Stimulated activated CD4-positive, alpha-beta T cell treated with anti-CD3 and anti-CD28 coated beads, Interleukin-1b, Interleukin-23, amount 100 ng/mL, for 1 hour (primary cell): ENCODE measurements at places on chromosomes 5 and 9.

DNA sequence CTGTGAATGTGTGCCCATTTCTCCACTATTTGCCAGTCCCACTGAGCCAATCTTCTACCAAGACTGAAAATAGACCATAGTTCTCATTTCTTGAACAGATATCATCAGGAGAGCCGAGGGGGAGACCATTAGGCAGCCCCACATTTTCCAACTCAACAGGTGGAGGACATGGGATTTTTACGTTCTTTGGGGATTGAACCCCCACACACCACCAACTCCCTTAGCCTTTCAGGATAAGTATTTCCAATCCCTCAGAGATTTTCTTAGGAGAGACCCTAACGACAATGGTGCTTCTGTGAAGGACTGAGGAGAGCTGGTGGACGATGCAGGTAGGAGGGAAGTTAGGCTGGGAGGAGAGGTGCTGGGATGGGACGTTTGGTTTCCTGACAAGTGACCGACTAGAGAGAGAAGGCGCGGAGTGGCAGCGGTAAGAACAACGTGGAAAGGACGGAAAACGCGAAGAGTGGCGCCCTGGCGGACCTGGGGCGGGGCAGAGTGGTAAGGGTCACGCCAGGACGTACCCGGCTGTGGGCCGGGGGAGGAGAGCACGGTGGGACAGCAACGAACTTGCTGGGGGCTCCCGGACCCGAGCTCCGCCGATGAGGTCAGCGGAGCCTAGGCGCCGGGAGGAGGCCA, 681 bp upstream of the CHSY3 start:
- DNase-seq, result no peak

DNA sequence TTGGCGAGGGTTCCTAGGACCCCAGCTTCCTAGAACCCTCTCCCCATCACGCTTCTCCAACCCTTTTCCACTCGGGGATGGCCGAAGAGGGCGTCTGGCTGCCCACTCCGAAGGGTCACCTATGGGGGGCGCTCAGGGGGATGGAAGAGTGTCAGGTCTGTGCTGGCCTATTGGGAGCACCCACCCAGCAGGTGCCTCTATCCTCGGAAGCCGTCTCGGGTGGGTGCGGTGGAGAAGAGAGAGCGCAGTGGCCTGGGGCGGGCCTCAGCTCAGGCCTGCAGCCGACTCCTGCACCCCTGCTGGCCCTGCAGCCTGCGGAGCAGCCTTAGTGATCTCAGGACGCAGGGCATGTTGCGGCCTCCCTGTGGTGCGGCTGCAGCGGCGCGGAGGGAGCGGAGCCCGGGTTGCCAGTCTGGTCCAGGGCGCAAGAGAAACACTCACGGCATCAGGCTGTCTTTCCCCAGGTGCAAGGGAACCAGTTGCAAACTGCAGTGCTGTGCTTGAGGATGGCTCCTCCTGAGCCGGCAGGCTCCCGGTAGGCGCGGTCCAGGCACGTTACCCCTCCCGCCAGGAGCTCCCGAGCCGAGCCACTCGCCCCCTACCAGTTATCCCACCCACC, 1.5 kb upstream of the IRX2 start:
- DNase-seq, result no peak

DNA sequence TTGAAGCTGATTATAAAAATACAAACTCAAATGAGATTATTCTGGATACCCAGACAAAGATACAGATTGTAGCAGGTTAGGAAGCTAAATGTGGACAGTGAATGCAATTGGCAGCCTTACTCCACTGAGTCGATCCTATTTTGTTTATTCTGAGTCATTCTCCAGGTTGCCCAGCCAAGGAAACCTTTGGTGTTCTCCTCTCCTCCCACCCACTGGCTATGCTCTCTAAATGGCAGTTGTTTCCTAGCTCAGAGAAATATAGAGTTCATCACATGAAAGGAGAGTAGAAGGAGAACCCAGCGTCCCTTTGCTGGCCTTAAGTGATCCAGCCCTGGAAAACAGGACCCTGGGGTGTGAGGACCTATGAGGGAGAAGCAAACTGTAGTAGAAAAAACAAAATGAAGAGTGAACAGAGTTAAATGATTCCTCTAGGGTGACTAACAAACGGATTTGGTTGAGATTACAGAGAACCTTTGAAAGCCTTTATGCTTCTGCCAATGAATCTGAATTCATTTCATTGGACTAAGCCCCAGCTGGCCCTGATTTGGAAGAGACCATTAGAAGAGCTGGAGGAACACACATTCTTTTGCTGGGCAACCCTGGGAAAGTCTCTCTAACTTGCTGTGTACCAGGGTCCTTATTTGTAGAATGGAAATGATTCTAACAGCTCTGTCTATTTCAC, 95.1 kb downstream of the BRINP1 start:
- no peak for DNase-seq

DNA sequence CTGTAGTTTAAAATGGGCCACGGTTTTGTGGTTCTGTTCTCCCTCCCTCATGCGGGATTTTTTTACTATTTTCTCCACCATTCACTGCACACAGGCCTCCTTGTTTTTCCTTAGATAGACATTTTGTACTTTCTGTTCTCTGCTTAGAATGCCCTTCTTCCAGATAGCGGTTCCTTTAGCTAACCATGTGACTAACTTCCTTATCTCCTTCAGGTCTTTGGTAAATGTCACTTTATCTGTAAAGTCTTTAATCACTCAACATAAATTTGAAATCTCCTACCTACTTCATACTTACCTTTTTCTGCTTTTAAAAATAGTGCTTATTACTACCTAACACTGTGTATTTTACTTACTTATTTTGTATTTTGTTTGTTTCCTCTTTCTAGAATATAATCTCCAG, 15.0 kb downstream of the FER start:
- DNase-seq, result no peak

DNA sequence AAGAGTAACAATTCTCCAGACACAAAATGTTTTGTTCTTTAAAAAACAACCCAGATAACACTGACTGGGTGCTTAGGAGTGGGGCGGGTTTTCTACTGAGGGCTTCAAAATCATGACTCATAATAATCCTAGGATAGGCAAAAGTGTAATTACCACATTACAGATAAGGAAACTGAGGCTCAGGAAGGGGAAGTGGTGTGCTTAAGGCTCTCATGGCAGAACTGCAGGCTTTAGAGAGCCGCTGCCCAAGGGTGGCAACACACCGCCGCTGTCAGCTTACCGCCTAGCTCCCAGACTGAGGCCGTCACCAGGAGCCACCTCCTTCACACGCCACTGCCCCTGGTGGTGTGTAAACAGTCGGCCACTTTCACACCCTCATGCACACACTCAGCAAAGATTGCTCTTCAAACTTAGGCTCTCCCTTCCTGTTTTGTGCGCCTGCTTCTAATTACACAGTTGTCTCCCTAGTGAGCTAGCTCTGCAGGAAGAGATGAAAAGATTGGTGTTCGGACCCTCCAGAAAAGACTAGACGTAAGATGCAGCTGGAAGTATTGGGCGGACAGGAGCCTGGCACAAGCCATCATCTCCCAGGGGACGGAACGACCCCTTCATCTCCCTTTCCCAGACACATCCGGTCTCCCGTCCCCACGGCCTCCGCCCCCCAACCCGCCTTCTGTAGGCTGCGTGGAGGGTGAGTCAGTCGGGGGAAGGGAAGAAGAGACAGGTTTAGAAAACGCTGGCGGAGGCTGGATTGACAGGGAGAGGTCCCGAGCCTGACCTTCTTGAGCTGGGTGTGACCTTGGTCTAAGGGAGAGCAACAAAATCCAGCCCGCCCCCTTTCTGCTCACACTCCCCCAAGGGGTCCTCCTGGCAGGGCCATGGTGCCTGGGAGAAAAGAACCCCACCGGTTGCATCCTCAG, 162.7 kb downstream of the SYK start:
- no peak for DNase-seq

GRCh38 chr9:20985851-20986600, 45.4 kb downstream of the HACD4 start:
- no peak for DNase-seq

DNA sequence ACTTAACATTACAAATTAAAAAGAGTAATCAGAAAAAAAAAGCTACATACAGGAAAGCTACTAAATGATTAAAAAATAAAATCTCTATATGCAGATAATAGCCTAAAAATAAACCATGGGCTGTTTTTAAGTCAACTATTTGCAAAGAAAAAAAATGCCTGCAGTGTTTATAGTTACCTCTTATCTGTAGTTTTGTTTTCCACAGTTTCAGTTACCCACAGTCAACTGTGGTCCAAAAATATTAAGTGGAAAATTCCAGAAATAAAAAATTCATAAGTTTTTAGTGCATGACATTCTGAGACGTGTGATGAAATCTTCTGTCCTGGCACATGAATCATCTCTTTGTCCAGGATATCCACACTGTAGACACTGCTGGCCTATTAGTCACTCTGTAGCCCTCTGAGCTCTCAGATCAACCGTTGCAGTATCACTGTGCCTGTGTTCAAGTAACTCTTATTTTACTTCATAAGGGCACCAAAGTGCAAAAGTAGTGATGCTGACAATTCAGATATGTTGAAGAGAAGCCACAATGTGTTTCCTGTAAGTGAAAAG, 59.2 kb downstream of the PRELID2 start:
- no peak for DNase-seq

DNA sequence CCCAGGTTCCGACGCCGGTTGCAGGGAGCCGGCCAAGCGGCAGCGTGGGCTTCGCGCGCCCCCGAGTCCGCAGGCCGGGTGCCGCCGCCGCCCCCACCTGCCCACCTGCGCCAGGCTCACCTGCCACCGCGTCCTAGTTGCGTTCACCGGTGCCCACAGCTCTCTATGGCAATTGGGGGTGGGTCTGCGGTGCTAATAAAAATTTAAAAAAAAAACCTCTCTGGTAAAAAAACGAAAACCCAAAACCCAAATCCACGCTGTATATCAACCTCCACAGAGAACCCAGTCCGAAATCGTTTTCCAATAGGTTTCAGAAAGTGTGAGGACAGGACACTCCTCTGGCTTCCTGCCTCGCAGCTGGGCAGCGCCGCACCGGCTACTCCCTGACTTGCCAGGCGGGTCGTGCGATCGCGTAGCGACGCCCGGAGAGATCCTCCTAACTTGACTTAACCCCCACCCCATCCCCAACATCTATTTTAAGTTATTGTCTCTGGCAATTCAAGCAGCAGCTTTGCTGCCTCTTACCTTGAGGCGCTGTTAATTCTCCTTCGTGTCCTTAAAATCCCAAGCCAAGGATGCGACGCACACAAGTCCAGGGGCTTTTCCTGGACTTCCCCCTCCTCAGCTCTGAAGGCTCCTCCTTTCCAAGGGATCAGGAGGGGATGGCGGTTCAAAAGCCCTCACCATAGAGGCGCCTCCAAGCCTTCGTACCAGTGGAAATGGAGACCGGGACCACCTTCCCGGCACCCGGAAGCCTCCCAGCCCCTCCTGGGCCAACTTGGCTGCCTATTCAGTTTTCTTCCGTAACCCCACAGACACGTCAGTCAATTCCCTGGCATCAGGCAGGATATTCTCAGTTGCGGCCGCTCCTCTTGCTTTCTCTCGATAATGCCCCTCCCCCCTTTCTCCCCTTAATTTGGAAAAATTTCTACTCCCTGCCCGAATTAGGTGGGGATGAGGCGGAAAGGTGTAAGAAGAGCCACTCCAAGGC, 1639.4 kb upstream of the C9orf72 start:
- DNase-seq, result no peak

- no peak for DNase-seq
Observed at GRCh38 chr9:135332516-135332915, 147.1 kb upstream of the PPP1R26 start.
